ENCODE measurements at places on chromosomes 6 and 20.

DNA sequence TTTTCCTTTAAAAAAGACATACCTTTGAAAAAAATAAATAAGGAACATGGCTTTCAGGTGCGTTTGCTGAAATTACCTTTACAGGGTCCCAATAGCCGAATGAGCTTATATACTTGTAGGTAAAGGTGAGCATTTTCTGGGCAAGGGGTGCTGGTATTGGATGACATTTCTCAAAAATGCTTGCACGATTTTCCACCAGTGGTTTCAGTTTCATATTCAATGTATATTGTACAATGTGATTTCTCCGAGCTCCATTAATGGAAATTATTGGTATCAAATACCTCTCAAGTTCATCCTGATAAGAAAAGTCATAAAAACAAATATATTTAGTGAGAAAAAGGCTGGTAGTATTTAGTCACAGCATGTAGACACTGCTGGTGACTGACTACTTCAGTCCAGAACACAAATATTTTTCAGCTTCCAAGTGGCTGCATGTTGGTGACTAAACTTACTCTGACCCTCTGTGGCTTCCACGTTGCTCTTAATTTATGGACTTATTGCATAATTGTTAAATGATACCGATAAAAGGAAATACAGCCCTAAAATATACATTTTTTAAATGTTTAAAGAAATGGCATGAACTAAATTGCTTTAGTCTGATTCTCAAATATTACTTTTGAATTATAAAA lies 32.9 kb upstream of the ZBTB24 start:
- no peaks in the 10 kb centered on the region for H3K36me3 ChIP-seq
- H3K4me1 ChIP-seq, result peaks cover 8% of the 10 kb centered on the region

GRCh38 chr20:32037929-32038328 lies 14.1 kb upstream of the HCK start:
- H3K27me3 ChIP-seq, result no peaks in the 10 kb centered on the region
- H3K27ac ChIP-seq, result no peak overlapping the region
- H3K36me3 ChIP-seq, result no peaks in the 10 kb centered on the region
- H3K4me1 ChIP-seq, result no peaks in the 10 kb centered on the region
- no peak for DNase-seq

GRCh38 chr6:167678102-167679101 lies 148.3 kb upstream of the AFDN start:
- DNase-seq, result no peak
- H3K4me1 ChIP-seq, result peaks cover 15% of the 10 kb centered on the region
- H3K36me3 ChIP-seq, result no peaks in the 10 kb centered on the region
- peaks cover 10% of the 10 kb centered on the region for H3K27me3 ChIP-seq
- H3K4me3 ChIP-seq, result peak overlapping the region; percentile 15

DNA sequence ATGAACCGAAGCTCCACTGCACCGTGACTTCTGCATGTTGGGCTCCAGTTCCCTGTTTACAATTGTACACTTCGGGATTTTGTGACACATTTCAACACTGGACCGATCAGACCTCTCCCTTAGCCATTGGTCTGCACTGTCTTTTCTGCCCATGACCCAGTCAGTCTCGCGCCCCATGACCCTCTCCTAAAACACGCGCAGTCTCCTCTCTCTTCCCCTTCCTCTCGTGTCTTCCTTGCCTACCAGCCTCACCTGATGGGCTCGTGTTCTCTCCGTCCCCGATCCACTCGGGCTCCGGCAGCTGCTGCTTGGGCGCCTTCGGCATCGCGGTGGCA lies 535 bp upstream of the ABCF1 start:
- no peaks in the 10 kb centered on the region for H3K27me3 ChIP-seq
- peak overlapping the region; percentile 97 for H3K4me3 ChIP-seq
- peak overlapping the region; percentile 83 for H3K27ac ChIP-seq
- peaks cover 3% of the 10 kb centered on the region for H3K36me3 ChIP-seq

DNA sequence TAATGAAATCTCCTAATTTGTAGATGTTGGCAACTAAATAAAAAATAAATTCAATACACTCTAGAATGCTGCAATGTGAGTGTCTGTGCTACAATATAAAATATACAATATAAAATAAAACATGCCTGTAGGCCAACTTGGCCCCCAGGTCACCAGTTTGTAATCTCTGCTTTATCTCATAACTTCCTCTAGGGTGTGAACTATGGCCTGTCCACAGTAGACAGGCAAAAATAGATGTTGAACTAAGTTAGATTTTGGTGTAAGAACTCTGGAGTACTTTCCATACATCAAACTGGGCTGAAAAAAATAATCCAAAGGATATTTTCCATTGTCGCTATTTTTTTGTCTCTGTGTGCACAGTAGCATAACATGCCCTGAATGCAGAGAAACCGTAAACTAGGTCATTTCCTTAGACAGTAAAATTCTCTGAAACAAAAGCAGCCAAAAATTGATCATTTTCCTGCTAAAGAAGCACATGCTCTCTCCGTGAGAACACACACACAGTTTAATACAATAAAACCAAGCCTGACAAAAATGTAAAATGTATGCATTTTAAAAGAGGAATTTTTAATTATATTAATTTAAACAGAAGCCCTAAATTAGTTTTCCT lies 98.5 kb upstream of the ZFP64 start:
- no peaks in the 10 kb centered on the region for H3K4me1 ChIP-seq
- H3K27ac ChIP-seq, result no peak overlapping the region
- H3K36me3 ChIP-seq, result no peaks in the 10 kb centered on the region
- no peak for DNase-seq
- H3K27me3 ChIP-seq, result no peaks in the 10 kb centered on the region

GRCh38 chr6:155212106-155212505 lies 51.7 kb upstream of the CLDN20 start:
- H3K36me3 ChIP-seq, result no peaks in the 10 kb centered on the region
- H3K4me3 ChIP-seq, result no peak overlapping the region
- no peak for DNase-seq
- peaks cover 6% of the 10 kb centered on the region for H3K4me1 ChIP-seq

DNA sequence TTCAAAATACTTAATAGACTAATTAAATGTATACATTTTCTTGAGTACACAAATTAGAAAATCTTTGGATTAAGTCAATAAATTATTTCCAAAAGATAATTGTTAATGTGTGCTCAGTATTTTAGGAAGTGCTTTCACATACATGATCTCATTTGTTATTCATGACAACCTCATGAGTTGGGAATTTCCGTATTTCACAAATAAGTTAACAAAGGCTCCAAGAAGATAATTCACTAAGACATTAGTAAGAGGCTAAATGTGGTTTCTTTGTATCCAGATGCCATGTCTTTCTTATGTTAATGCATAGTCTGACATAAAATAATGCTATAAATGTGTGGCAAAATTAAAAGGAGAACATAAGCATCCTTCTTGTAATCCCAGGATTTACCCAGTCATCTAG lies 79.5 kb upstream of the TCF21 start:
- H3K27ac ChIP-seq, result no peak overlapping the region
- H3K4me3 ChIP-seq, result no peak overlapping the region
- no peaks in the 10 kb centered on the region for H3K36me3 ChIP-seq
- no peak for DNase-seq

GRCh38 chr6:71414486-71414885 lies 125.9 kb downstream of the OGFRL1 start:
- H3K36me3 ChIP-seq, result peaks cover 28% of the 10 kb centered on the region
- no peaks in the 10 kb centered on the region for H3K27me3 ChIP-seq
- peak overlapping the region; percentile 100 for H3K27ac ChIP-seq
- H3K4me3 ChIP-seq, result no peak overlapping the region
- no peak for DNase-seq
- H3K4me1 ChIP-seq, result peaks cover 87% of the 10 kb centered on the region

GRCh38 chr6:45548657-45549515 lies 171.2 kb upstream of the SUPT3H start:
- no peaks in the 10 kb centered on the region for H3K27me3 ChIP-seq
- no peak overlapping the region for H3K4me3 ChIP-seq
- no peak for DNase-seq

DNA sequence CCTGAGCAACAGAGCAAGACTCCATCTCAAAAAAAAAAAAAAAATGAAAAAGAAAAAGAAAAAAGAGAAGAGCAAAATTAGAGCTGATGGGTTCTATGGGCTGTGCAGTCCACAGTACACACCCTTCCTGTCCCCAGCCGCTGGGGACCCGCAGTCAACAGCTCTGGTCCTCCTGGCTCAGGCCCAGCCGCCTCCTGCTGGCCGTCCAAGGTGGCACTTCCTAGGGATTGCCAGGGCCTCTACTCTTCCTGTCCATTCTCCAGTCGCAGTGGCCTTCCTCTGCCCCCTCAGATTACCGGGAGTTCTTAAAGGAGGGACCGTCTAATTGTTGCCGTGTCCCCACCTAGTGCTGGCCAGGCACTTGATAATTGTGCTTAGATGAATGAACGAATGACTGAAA lies 41.7 kb downstream of the TMEM242 start:
- H3K36me3 ChIP-seq, result no peaks in the 10 kb centered on the region
- no peak for DNase-seq
- H3K27ac ChIP-seq, result no peak overlapping the region

- peaks cover 65% of the 10 kb centered on the region for H3K4me1 ChIP-seq
- peak overlapping the region; percentile 92 for H3K27ac ChIP-seq
- no peak overlapping the region for H3K4me3 ChIP-seq
- DNase-seq, result no peak
- peaks cover 16% of the 10 kb centered on the region for H3K36me3 ChIP-seq
These were observed 12.1 kb downstream of the BCL2L1 start for GRCh38 chr20:31710423-31711108.

DNA sequence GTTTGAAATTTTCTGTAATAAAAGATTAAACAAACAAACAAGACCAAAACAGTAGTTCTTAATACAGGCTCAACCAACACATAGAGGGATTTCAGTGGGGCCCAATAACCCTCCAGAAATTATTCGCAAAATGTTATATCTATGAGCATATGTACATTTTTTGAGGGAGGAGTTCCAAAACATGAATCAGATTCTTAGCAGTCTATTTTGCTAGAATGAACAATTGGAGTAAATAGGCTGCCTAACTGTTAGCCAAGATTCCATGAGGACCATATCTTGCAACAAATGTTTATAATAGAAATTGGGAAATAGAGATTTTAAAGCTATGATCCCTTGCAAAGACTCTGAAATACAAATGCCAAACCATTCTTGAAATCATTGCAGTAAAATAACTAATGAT lies 186.3 kb downstream of the AKAP7 start:
- H3K27ac ChIP-seq, result no peak overlapping the region
- DNase-seq, result no peak
- no peak overlapping the region for H3K4me3 ChIP-seq
- peaks cover 2% of the 10 kb centered on the region for H3K27me3 ChIP-seq

DNA sequence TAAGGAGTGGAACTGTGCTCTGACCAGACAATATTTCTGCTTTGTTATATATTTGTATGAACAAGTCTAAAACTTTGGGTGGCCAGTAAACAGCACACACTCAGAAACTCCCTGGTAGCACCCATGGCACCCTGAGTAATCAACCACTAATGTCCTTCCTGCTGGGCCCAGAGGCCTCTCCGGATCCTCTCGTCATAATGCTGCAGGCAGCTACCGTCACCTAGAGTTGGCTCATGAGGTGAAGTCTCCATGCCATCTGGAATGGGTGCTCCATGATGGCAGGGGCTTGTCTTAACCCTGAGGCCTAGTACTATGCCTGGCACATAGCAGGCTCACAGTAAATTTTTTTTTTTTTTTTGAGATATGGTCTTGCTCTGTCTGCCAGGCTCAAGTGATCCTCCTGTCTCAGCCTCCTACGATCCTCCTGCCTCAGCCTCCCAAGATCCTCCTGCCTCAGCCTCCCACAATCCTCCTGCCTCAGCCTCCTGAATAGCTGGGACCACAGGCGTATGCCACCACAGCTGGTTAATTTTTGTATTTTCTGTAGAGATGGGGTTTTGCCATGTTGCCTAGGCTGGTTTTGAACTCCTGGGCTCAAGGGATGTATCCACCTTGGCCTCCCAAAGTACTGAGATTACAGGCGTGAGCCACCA lies 3.0 kb upstream of the SDCBP2 start:
- peaks cover 32% of the 10 kb centered on the region for H3K4me1 ChIP-seq
- DNase-seq, result no peak
- H3K36me3 ChIP-seq, result no peaks in the 10 kb centered on the region

DNA sequence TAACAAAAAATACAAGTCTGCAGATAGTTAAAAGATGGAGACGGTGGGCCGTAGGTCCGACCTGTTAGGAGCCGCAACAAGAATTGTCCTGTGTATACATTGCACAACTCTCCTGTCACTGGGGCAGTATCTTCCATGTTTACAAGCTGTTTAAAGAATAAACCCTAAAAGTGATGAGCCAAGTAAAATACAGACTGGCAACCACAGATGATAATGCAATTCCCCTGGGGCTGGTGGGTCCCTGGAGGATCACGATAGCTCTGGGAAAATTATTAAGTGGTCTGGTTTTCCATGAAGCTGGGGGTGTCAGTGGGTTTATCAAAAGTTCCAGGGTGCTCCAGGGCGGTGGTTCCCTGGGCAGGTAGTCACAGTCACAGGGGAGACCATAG lies 8.1 kb upstream of the FAM50B start:
- H3K27ac ChIP-seq, result no peak overlapping the region
- H3K27me3 ChIP-seq, result no peaks in the 10 kb centered on the region
- no peak for DNase-seq
- no peaks in the 10 kb centered on the region for H3K36me3 ChIP-seq

GRCh38 chr20:53929399-53929798 lies 141.0 kb downstream of the BCAS1 start:
- H3K27ac ChIP-seq, result peak overlapping the region; percentile 89
- no peaks in the 10 kb centered on the region for H3K27me3 ChIP-seq
- no peak for DNase-seq
- H3K4me3 ChIP-seq, result no peak overlapping the region
- no peaks in the 10 kb centered on the region for H3K36me3 ChIP-seq

DNA sequence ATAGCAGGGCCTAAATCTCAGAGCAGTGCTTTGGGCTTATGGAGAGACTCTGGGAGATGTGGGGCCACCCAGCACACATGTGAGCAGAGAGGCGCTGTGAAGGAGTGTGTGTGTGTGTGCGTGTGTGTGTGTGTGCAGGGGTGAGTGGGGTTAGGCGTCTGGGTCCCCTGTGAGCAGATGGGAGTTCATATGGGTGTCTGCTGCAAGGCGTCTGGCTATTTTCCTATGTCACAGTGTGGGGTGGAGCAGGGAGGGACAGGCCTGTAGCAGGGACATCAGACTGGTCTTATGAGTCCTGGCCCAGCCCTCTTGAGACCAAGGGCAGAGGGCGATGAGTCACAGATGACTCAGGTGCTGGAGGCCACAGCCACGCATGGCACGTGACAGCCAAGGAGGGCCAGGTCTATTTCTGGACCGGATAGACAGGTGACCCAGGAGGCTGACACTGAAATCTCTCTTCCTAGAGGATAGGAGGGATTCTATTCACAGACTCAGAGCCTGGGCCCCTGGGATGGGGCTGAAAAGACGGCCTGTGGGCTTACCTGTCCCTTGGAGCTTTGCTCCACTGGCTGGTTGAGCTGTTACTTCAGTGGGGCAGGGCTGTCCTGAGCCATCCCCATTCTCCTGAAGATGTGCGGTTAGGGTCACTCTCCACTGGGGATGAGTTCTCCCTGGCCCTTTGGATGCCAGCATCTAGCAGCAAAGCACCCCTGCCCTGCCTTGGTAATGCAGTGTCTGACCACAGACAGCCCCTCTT lies 28.9 kb downstream of the VEGFA start:
- peak overlapping the region; percentile 34 for H3K27ac ChIP-seq
- DNase-seq, result peak; percentile 90
- no peaks in the 10 kb centered on the region for H3K36me3 ChIP-seq
- no peaks in the 10 kb centered on the region for H3K27me3 ChIP-seq
- peaks cover 11% of the 10 kb centered on the region for H3K4me1 ChIP-seq
- no peak overlapping the region for H3K4me3 ChIP-seq

GRCh38 chr20:25296094-25297093 lies 48.5 kb downstream of the PYGB start:
- H3K27ac ChIP-seq, result peak overlapping the region; percentile 79
- H3K4me1 ChIP-seq, result peaks cover 69% of the 10 kb centered on the region
- no peak overlapping the region for H3K4me3 ChIP-seq
- DNase-seq, result no peak

- H3K36me3 ChIP-seq, result no peaks in the 10 kb centered on the region
- H3K27ac ChIP-seq, result no peak overlapping the region
- peaks cover 11% of the 10 kb centered on the region for H3K4me1 ChIP-seq
- no peaks in the 10 kb centered on the region for H3K27me3 ChIP-seq
- no peak overlapping the region for H3K4me3 ChIP-seq
These were observed 49.7 kb upstream of the IPCEF1 start for GRCh38 chr6:154406301-154406700.
